NT2/D1 (cell line): ENCODE measurements at places on chromosomes 6 and 20.

GRCh38 chr6:107435798-107436197, 23.6 kb downstream of the PDSS2 start:
- no peak for DNase-seq

GRCh38 chr20:24102290-24102689, 113.7 kb upstream of the GGTLC1 start:
- DNase-seq, result peak; percentile 15

DNA sequence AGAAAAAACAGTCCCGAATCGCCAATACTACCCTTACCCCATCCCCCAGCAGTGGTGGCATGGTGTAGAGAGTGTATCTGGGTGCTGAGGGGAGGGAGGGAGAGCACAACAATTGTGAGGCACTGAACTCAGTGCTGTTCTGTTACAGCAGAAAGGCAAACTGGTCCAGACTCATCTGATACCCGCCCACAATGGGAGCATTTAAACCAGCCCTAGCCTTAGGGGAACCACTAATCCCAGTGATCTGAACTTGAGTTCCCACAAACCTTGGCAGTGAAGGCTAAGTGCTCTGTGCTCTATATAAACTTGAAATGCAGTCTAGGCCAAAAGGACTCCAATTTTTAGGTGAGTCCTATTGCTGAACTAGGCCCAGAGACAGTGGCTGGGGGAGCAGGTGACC, 666.4 kb upstream of the PTCHD4 start:
- DNase-seq, result no peak

DNA sequence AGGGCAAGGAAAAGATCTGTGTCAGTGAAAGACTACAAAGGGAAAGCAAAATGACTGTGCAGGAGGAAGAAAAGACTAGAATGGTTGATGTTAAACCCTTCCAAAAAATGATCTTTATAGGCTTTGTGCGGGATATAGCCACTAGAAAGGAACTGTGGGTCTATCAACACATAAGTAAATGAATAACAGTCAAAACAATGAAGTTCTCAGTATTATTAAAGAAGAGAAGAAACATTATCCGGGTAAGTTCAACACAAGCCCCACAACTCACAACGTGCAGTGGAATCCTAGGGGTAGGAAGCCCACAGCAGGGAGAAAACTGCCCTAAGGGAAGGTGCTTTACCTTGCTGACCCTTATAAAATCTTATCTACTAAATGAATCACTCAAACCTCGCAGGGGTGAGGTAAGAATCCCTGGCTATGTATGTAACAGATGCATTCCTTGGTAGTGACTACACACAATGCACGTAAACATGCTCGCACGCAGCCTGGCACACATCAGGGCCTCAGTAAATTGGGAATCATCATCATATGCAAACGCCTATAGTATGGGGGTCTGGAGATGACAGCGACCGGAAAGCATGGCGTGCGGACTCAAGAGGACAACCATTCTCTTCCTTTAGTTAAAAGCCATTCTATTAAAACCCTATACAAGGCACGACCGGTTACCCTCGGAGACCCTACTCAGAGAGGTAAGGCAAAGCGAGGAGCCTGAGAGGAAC, 11.3 kb downstream of the TFAP2A start:
- DNase-seq, result no peak

GRCh38 chr6:54255886-54256285, 52.4 kb upstream of the TINAG start:
- DNase-seq, result no peak

- DNase-seq, result no peak
Observed at GRCh38 chr6:163637524-163637923, 223.0 kb downstream of the QKI start.

- DNase-seq, result no peak
Observed at GRCh38 chr6:15453622-15454021, 207.8 kb downstream of the JARID2 start.
